ENCODE measurements at places on chromosomes 1 and 21. TPM values are rescaled to one million over a fixed set of nuclear protein-coding genes. Genes with fewer than 3 reads are reported as not detected.

Gene KRTAP7-1
- total RNA-seq, result not detected

Gene COL11A1
- 0.26 TPM for total RNA-seq

Gene KHDRBS1
- total RNA-seq, result 56.0 TPM

Gene C1orf210
- not detected for total RNA-seq

Gene OR2G2
- not detected for total RNA-seq

Gene PLA2G4A
- total RNA-seq, result 3.9 TPM

Gene TMPRSS15
- total RNA-seq, result not detected

Gene RORC
- total RNA-seq, result under 0.01 TPM

- H3K4me3 ChIP-seq, result no peak overlapping the region
- DNase-seq, result no peak
Observed at GRCh38 chr1:11770011-11770410, 8.0 kb downstream of the C1orf167 start.

DNA sequence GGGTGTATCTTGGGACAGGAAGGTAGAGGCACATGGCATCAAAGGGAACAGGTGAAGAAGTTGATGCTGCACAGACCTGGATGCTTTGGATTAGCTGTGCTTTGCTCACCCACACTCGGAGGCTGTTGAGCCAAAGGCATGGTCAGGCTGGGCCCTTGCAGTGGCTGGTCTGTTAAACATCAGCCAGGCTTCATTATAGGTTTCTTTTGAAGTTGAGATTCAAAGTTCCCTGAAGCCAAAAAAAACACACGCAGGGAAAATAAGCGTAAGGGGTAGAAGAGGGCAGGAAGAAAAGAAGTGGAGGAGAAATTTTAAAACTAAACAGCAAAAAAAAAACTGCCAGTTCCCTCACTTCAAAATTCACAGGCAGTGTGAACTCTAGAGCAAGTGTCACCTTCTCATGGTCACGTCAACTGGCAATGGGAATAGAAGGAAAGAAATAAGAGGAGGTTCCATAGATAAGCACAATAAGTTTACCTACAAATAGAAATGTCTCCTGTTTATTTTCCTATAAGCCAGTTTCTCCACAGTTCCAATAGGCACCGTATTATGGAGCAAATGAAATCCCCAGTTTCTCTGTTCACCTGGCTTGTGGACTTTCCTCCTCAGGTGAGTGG is 139.5 kb downstream of the PAPPA2 start:
- no peaks in the 10 kb centered on the region for H3K4me1 ChIP-seq
- H3K4me3 ChIP-seq, result no peak overlapping the region
- no peak for DNase-seq
- H3K36me3 ChIP-seq, result no peaks in the 10 kb centered on the region

DNA sequence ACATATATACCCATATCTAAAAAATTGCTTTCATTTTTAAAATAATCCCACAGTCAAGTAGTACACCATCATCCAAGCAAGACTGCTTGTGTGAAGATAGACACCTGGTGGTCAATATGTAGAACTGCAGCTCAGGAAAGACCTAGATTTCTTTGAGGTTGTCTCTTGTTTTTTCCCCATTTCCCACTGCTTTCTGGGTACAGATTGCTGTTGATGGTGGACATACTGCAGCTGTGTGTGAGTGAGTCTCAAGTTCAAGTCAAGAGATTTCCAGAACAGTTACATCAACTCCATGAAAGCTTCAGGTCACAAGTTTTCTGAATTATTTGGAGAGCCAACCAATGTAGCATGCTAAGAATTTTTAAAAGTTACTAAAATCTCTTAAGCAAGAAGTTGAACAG is 306.4 kb downstream of the DUSP10 start:
- no peaks in the 10 kb centered on the region for H3K27me3 ChIP-seq
- H3K4me1 ChIP-seq, result peaks cover 7% of the 10 kb centered on the region
- H3K36me3 ChIP-seq, result no peaks in the 10 kb centered on the region
- peak; percentile 94 for DNase-seq
- H3K4me3 ChIP-seq, result no peak overlapping the region

DNA sequence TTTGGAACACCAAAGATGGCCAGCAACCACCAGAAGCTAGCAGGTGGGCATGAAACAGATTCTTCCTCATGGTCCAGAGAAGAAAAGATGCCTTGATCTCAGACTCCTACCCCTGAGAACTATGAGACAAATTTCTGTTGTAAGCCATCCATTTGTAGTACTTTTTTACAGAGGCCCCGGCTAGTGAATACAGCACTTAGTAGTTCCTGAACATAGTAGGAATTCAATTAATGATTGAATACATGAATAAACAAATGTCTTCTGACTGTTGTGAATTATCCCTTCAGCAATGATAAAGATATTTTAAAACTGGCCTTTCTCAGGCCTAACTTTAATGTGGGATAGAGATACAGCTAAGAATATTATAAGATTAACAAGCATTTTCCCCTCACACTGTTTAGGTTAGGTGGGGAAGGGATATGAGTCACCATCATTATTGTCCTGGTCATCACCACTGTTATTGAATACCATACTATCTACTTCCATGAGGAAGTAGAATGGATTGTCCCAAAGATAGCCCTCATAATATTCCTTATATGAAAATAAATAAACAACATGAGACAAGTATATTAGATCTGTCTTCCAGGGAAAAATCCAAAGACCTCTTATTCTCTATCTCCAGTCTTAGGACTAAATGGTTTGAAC is 51.4 kb downstream of the ADCY10 start:
- H3K4me3 ChIP-seq, result no peak overlapping the region
- peak; percentile 55 for DNase-seq
- no peaks in the 10 kb centered on the region for H3K27me3 ChIP-seq
- H3K36me3 ChIP-seq, result no peaks in the 10 kb centered on the region
- H3K4me1 ChIP-seq, result no peaks in the 10 kb centered on the region
